ENCODE measurements at places on chromosomes 3 and 15.

DNA sequence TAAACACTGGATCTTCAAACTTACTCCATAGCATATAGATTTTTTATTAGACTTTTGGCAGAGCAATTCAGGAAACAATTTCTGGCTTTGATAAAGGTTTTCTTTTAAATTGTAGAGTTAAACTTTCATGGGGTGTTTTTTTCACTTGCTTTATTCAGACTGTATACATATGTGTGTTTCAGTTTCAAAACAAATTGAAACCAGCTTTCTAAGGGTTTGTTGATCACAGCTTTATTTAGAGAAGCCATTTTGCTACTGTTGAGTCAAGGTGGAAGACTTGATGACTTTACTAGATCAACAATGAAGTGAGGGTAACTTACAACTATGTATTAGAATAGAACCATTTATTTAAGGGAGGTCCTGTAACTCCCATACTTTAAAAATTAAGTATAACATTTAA lies 6.2 kb downstream of the UBE2E1 start:
- no peak for DNase-seq

DNA sequence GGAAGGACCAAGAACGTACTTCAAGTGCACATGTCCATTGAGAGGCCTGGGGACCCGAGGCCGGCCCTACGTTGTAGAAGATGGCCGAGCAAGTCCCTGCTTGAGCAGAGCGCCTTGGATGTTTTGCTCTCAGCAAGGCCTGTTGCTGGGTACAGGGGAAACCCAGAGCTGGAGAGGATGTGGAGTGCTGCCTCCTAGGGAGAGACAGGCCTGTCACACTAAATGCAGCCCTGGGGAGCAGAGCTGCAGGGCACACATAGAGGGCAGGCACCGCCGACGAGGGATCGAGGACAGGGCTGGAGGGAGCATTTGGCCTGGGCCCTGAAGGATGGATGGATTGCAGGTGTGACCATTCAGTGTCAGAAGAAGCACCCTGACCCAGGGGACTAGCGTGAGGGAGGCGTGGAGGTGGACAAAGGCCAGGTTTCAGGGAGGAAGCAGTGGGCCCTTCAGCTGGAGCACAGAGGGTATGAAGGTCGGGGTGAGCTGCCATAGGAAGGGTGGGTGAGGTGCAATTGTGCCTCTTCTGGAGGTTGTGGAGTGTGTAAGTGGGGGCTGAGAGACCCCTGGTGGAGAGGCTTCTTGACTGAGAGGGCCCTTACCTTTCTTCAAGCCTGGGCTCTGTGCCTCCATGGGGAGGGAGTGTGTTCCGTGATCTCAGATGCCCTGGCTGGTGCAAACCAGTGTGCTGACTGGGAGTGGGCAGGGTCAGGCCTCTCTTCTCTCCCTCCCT lies 142.4 kb downstream of the CHDH start:
- DNase-seq: no peak

- DNase-seq: no peak
These were observed 114.3 kb downstream of the MFSD1 start for GRCh38 chr3:158916111-158916510.

DNA sequence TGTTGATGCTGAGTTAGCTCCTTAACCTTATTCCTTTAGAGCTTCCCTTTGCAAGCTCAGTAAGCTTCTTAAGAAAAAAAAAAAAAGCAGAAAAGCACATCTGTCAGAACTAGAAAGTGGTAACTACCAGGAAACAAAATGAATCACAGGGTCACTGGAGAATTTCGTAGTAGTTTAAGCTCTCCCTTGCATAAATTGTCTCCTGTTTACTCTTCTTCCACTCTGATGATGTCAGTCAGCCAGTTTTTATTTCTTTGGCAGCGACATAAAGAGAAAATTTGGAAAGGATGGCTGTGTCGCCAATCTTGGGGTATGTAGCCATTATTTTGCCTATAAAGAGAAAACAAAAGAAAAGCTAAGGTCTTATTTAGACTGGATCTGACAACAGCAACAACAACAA lies 3.2 kb upstream of the GABRR3 start:
- DNase-seq: no peak

GRCh38 chr15:48992545-48992944 lies 28.8 kb upstream of the SHC4 start:
- DNase-seq: no peak

- no peak for DNase-seq
These were observed 163.8 kb downstream of the SV2B start for GRCh38 chr15:91263632-91264531.

- DNase-seq: no peak
These were observed 730 bp downstream of the DGKG start for GRCh38 chr3:186361246-186361761.

- DNase-seq: no peak
These were observed 35.9 kb downstream of the SFMBT1 start for GRCh38 chr3:53009826-53010539.

- DNase-seq: no peak
These were observed 38.3 kb upstream of the BCL2L10 start for GRCh38 chr15:52150871-52151270.

DNA sequence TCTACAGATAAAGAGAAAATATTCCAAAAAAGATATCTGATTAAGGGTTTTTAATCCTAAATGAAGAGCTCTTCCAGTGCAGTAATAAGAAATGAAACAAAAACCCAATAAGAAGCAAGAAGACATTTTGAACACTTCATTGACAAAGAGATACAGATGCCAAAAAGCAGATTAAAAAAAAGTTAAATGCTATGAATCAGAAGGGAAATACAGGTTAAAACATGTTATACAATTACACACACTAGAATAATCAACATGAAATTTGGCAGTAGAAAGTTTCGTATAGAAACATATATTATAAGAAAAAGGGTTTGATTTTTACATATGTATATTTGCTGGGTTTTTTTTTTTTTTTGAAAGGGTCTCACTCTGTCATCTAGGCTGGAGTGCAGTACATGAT lies 135.0 kb downstream of the ROBO1 start:
- DNase-seq: no peak

GRCh38 chr15:91521548-91521947 lies 332.0 kb upstream of the SLCO3A1 start:
- no peak for DNase-seq

GRCh38 chr3:32471246-32471645 lies 31.4 kb downstream of the CMTM6 start:
- DNase-seq: no peak

- no peak for DNase-seq
These were observed 224.6 kb downstream of the NLGN1 start for GRCh38 chr3:173622166-173622565.

DNA sequence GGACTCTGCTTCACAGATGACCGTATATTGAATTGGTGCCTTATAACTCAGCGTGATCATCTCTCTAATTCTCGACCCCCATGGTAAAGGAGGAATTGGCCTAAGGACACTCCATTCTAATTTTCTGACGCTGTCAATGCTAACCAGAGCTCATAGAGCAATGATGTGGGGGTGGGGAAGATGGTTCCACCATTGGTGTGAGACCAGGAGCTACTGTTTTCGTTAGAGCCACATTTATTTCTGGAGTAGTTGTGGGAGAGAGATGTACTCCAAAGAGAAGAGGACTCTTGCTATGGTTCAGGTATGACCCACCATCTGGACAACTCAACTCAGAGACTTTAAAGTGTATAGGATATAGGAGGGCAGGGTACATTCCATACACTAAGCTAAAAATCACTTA lies 16.3 kb downstream of the ZBTB38 start:
- no peak for DNase-seq

DNA sequence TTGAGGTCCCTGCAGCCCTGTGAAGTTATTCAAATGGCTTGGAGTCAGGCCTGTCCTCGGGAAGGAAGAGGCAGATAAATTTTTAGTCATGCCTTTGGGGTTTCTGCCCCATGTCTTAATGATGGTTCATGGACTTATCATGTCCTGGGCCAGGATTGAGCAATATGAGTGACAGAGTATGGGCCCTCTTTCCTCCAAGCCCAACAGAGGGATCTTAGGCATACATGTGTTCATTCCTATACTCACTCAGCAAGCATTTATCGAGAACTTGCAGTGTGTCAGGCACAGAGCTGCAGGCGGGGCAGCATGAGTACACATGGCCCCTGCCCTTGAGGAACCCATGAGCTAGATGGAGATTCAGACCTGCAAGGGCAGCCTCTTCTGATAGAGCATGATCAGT lies 6.2 kb downstream of the ESYT3 start:
- no peak for DNase-seq

GRCh38 chr3:62451211-62451887 lies 78.0 kb upstream of the FEZF2 start:
- DNase-seq: no peak

DNA sequence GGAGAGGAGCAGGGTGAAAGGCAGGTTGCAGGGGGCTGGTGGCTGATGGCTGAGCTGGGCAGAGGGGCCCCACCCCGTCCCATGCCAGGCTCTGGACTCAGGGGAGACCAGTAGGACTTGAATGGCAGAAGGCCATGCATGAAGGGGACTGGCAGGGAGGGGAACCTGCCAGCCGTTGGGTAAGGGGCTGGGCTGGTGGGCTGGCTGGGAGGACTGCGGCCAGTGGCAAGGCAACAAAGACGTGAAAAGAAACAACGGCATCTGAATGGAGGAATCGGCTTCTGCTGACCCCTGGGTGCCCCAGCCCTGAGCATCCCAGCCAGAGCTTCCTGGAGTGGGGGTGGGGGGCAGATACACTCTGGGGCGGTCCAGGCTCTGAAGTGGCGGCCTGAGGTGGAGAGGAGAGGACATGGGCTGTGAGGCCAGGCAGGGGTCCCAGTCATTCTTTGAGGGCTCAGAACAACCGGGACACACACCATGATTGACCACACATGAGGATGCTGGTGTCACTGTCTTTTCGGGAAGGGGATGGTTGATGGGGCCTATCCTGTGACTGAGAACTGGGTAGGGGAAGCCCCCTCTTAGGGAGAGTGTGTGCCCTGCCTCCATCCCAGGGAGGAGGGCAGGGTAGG lies 11.7 kb downstream of the GLYCTK start:
- DNase-seq: no peak

- DNase-seq: no peak
These were observed 461.3 kb upstream of the NAALADL2 start for GRCh38 chr3:174397848-174398247.

DNA sequence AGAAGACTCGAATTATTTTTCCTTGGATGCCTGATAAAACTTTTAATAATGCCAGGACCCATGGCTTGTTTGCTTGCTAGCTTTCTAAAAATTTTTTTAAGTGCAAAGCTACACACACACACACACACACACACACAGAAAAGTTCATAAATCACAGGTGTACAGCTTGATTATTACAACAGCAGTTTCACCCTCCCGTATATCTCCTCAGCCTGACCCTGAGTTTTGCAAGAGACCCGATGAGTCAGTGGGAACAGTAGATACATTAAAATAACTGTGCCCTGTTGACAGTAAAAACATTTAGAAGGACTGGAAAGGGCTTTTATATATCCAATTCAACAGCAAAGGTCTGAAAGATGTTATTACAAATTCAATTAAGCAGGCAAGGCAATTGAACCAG lies 46.7 kb downstream of the EMC4 start:
- DNase-seq: no peak

GRCh38 chr3:152480282-152480953 lies 211.7 kb downstream of the MBNL1 start:
- DNase-seq: no peak

DNA sequence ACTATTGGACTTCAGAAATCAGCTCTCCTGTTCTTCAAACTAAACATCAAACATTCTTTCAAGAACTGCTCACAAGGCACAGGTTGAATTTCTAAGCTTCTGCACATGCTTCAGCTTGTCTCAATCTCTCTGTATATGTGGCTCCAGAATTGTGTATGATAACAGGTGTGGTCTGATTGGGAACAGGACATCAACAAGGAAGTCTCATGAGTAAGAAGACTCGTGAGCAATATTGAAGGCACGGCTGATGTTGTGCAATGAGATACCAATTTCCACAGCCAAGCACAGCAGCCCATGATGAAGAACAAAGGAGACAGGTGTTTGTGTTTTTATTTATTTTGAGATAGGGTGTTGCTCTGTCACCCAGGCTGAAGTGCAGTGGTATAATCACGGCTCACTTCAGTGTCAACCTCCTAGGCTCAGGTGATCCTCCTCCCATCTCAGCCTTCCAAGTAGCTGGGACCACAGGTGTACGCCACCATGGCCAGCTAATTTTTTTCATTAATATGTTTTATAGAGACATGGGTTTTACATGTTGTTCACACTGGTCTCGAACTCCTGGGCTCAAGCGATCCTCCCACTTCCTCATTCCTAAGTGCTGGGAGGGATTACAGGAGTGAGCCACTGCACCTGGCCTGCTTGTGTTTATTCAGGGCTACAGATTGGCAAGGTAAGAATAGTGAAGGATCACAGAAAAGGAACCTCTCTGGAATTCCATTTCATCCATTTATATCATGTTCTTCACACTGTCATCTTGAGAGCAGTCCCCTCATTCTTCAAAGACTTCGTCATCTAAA lies 32.2 kb upstream of the ABHD17C start:
- DNase-seq: no peak

DNA sequence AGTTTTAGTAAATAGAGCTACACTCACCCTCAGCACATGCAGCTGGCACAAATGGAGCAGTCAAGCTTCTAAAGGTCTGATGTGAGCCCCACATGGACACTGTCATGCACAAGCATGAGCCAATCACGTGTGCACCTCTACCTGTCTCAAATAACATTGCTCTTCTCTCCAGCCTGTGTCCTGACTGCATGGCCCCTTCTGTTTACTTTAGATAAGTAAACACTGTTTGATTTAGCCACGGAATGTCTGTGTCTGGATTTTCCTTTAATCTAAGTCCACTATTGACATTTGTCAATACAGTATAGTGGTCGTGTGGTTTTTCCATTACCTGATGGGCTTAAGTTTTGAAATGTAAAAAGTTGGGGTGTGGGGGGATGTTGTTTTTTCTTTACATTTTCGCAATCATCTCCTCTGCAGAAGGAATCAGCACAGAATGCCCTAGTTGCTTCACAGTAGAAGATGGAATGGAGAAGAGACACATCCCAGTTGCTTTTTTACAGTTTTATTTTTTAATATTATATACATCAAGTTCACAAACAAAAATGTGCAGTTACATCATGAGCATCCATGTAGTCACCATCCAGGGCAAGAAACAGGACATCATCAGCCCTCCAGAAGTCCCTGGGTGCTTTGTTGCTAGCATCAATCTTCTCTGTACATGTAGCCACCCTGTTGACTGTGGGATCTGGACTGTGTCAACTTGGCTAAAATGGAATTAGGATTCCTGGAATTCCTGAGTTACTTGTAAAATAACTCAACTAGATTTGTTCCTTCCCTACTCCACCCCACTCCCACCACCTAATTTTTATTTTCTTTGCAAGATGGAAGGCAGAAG lies 146.1 kb downstream of the UACA start:
- DNase-seq: no peak

- DNase-seq: no peak
These were observed 3.1 kb downstream of the PRR23E start for GRCh38 chr3:127196002-127196401.

DNA sequence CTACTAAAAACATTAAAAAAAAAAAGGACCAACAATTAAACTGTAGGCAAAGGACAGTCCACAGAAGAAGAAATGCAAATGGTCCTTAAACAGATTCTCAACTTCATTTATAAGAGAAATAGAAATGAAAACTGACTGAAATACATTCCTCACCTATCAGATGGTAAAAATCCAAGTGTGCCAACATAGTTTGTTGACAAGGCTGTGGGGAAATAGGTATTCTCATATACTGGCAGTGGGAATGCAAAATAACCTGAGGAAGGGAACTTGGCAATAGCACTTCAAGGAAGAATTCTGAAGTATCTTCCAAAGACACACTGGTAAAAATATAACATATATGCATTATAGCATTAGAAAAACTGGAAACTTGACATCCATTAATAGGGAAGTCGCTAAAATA lies 53.8 kb downstream of the SLC24A1 start:
- no peak for DNase-seq

Measured in NCI-H1105 (cell line).